ENCODE measurements at places on chromosomes 12 and 14. TPM values are rescaled to one million over a fixed set of nuclear protein-coding genes. Genes with fewer than 3 reads are reported as not detected.

Gene CISTR
- not detected for total RNA-seq

Gene DLK1
- total RNA-seq = 0.69 TPM

Gene NOS1
- 0.03 TPM for total RNA-seq

Gene GPD1
- 0.28 TPM for total RNA-seq

Gene KCNC2
- total RNA-seq = not detected

Gene POTEM
- not detected for total RNA-seq

Gene OR10G2
- not detected for total RNA-seq

Gene CCDC196
- not detected for total RNA-seq

Gene REM2
- total RNA-seq = 0.18 TPM
